ENCODE measurements at places on chromosomes 4 and X.

GRCh38 chrX:150062292-150063137, 124.2 kb upstream of the EOLA2 start:
- DNase-seq, result no peak

GRCh38 chr4:186030399-186030775, 38.6 kb upstream of the TLR3 start:
- DNase-seq, result no peak

DNA sequence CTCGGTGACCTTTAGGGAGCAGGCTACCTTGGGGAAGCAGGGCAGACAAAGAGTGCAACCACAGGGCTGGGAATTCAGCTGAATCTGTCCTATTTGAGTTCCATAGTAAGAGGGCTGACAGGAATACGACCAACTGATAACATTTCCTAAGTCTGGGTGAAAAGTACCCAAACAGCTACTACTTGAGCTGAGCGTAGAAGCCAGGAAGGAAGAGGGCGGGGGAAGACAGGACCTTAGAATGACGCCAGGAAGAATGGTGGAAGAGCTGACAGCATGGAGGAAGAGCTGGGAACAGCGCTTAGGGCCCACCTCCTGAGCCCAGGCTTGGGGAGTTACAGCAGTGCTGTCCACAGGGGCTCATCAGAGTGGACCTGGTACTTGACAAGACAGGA, 14.4 kb downstream of the MECP2 start:
- DNase-seq, result no peak

DNA sequence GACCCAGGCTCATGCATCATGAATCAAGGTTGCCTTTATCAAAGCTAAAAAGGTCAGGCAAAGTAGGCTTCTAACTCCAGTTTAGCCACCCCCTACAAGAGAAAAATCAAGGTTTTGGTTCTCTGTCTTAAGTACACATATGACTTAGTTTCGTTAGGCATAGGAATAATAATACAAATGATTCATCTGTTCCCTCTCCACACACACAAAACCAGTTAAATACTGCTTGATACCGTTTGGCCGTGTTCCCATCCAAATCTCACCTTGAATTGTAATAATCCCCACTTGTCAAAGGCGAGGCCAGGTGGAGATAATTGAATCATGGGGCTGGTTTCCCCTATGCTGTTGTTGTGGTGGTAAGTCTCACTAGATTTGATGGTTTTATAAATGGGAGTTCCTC, 226.2 kb downstream of the HS6ST2 start:
- DNase-seq, result no peak

DNA sequence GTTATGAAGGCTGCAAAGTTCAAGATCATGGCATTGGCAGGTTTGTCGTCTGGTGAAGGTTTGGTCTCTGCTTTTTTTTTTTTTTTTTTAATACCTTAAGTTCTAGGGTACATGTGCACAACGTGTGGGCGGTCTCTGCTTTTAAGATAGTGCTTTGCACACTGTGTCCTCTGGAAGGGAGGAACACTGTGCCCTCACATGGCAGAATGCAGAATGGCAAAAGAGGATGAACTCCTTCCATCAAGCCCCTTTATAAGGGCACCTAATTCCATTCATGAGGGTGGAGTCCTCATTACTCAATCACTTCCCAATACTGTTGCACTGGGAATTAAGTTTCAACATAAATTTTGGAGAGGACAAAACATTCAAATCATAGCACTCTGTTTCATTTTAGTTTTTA, 101.4 kb downstream of the GLRA2 start:
- DNase-seq, result no peak

DNA sequence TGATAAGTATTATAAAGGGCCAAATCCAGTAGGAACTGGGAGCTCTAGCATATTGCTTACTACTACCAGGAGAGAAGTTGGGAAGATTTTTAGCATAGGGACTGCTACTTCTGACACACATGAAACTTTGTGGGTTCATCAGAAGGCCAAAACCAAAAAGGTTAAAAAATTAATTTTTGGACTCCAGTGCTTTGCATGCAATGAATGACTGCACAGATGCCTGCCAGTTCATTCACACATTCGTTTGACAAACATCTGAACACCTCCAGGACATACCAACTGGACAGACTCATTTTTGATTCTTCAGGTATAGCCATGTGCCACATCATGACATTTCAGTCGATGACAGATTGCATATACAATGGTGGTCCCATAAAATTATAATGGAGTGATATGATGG, 79.8 kb downstream of the MID1IP1 start:
- no peak for DNase-seq

DNA sequence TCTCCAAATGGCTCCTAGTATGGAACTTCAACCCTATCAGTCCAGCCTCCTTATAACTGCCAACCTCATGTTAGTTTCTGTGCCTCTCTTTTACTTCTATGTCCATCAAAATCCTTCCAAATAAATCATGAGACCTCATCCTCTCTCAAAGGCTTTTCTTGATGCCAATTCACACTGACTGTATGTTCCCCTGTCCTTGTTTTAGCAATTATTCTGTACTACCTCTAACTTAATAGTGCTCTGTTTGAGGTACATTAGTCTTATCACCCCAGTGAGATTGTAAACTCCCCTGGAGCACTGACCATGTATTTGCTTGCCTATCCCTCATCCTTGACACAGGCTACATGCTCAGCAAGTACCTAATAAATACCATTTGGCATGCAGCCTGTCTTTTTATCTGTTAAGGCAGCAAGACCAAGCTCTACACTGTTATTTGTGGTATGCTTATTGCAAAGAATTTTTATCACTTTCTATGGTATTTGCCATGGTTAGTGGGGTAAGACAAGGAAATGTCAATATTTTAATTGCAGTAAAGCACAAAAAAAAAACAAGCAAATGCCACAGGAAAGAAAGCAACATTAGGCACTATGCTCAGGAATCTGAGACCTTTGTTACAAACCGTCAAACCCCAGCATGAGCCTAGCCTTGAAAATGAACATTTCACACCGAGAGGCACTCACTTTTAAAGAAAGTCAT, 119.2 kb downstream of the SMARCA1 start:
- no peak for DNase-seq

DNA sequence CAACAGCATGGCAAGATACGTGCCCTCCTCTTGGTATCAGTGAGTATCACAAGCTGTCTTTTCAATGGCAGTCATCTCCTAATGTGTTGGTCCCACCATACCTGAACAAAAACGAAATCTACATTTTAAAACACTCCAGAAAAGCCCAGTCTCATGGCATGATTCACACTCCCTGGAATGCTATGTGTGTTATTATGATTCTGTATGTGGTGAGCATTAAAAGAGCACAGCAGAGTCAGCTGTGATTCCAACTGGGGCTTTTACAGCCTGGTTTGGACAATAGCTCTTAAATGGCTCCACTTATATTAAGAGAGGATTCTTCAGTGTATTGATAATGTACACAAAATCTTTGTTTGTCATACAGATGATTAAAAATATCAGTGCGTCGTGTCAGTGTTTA, 274.1 kb upstream of the GK2 start:
- no peak for DNase-seq

GRCh38 chr4:27016551-27016950, 155.9 kb downstream of the STIM2 start:
- no peak for DNase-seq

GRCh38 chrX:17629519-17629918, 107.8 kb upstream of the SCML1 start:
- no peak for DNase-seq

DNA sequence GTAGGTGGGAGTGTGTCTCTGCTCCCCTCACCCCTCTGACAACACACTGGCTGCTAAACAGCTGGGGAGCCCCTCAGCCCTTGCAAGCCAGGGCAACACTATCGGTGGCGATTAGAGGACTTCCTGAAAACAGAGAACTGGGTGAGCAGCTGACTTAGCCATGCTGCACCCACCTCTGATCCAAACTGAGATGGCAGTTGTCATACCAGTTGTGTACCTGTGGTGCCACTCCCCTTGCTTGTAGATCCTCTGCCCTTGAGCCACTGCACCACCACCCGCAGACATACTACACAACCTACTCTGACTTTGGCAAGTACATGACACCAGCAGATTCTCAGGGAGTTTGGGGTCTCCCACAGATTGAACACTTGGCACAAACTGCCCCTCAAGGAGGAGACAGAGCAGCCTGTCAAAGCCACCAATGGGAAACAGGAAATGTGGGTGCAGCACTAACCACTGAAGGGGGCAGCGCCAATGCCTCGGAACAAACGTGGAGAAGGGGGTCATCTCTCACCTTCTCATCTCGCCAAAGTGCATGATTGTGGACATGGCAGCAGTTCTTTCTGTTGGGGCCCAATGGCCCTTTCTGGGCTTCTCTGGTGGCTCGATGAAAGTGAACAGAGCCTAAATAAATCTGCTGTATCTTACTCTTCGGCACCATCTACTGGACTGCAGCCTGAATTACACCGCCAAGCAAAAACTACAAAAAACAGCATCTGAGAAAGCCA, 119.8 kb downstream of the NEK1 start:
- no peak for DNase-seq

DNA sequence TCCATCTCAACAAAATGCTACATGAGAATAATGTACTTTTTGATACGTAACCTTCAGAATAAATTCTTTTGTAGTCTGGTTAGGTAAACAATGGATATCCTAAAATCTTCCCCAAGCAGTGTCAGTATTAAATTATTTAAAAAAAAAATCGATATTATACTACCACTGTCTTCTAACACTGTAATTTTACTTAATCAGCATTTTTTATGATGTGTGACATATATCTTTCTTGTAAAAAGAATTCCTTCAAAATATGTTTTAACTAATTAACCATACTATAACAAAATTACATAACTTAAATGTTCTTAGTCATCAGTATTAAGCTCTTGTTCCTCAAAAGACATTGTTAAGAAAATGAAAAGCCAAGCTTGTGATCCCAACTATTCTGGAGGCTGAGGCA, 12.5 kb downstream of the OTUD4 start:
- no peak for DNase-seq

GRCh38 chr4:53917729-53918128, 146.7 kb downstream of the CHIC2 start:
- no peak for DNase-seq

DNA sequence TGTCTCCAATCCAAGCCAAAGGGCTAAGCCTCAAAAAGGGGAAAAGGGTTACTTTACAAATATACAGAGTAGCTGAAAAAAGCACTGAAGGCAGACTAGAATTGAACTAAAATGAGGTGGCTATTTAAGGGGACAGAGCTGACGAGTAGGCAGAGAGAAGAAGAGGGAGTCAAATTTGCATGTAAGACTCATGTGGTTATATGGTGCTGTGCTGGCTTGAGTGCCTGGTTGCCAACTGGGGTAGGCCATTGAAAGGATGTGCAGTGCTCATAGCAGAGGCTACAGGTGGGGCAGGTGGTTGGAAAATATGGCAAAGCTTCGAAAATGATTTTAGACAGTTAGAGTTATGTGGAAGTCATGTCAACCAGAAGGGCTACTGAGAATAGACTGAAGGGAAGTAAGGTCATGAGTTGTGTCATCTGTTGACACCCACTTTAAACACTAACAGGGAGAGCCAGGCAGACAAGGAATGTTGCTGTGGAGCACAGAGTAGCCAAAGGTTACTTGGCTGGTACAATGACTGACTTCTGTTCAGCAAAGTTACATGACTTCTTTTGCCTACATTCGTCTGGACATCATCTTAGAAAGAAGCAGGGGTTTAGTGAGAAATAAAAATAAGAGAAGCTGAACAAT, 1210.4 kb downstream of the ADGRL3 start:
- no peak for DNase-seq

GRCh38 chr4:80206521-80207171, 9.3 kb downstream of the PRDM8 start:
- no peak for DNase-seq

- DNase-seq, result no peak
Observed at GRCh38 chr4:69830560-69831269, 29.2 kb downstream of the SULT1E1 start.

- DNase-seq, result no peak
Observed at GRCh38 chr4:176611951-176612350, 180.8 kb downstream of the VEGFC start.

DNA sequence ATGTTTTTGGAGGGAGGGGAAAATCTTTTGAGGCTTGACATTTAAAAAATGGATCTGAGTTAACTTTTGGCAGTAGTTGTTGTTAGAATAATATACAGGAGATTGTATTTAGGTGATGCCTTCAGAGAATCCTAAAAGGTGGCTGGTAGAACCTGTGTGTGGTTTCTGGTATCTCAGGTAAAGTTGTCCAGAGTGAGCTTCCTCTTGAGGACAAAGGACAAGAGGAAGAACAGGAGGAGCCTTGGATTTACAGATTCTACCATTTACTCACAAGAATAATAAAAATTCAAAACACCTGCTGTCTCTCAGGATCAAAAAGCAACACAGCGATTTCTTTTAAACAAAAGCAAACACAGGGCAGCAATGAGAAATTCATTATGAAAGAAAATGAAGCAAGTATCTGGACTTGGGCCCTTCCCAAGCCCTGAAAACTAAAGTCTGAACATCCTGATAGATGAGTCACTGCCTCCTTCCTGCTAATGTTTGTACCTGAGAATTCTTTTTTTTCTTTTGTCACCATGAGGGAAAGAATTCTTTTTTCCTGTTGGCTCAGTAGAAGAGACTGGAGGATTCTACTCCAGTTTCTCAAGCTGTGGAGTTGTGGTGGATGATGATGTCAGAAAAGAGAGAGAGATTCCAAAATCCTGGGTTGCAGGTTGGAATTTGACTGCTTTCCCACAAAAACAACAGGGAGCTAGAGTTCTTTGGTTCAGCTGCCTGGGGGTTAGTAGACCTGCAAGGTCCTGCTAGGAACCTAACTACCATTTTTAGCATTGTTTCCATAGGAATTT, 31.5 kb upstream of the RAPGEF2 start:
- DNase-seq, result no peak

- no peak for DNase-seq
Observed at GRCh38 chr4:2823301-2823670, 20.4 kb upstream of the ADD1 start.

DNA sequence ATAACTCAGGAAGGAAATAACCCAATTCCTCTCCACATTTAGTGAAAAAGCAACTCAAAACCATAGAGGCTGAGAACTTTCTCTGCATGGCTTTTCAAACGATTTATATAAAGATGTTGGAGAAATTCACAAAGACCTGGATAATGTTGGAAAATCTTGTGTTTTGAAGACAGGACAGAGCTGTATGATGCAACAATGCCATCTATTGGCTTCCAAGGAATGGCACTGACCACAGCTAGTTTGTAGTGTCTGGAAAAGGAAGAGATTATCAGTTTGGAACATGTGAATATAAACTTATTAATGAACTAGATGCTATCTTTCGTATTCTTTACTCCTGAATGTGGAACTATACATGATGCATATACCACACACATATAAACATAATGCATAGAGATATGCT, 503.6 kb downstream of the IL1RAPL1 start:
- DNase-seq, result no peak

Data from stimulated activated CD8-positive, alpha-beta memory T cell treated with anti-CD3 and anti-CD28 coated beads, Interleukin-4, amount 100 ng/mL, for 24 hours (primary cell).